Occipital lobe (tissue), 3 donors: ENCODE measurements at places on chromosomes 16 and 17.

- no peak for DNase-seq
Measured at GRCh38 chr17:74123350-74123749, 80.1 kb upstream of the RPL38 start.

- no peak for DNase-seq
Measured at GRCh38 chr16:27251541-27252205, 16.9 kb downstream of the NSMCE1 start.

DNA sequence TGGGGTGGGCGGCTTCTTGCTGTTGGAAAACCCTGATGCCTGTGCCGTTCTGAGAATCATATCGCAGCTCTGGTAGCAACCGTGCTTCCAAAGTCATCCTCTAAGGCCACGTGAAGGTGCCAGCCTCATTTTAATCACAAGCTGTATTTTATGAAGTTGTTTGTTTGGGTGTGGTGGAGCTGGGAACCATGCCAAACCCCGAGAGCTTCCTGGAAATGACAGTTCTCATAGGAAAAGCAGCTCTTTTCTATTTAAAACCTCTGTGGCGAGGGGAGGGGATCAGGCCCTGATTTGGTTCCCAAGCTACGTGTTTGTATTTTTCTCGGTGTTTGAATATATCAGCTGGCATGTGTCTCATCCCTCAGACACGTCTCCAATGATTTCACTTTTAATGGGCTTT is 21.7 kb downstream of the KNOP1 start:
- no peak for DNase-seq

DNA sequence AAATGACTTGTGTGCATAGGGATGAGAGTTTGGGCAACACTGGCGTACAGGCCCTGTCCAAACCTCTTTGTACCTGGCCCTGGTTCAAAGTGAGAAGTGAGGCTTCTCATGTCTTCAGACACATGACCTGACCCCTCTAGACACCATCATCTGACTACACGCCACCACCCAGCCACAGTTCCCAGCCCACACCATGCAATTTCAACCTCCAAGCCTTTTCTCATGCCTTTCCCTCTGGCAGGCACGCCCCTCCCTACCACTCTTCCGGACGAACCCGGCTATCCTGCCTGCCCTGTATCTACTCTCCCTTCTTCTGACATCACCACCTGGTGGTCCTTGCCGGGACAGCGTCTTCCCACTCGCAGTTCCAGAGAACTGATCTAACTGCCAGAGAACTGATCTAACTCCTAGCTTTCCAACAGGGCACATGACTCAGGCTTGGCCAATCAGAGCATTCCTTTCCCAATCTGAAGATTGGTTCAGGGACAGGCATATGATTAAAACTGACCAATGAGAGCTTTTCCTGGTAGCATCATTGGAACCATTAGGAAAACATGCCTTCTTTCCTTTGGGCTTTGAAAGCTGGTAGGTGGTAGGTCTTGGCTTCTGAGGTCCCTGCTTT is 27.1 kb upstream of the IL21R start:
- no peak for DNase-seq

- no peak for DNase-seq
Measured at GRCh38 chr17:82736511-82737185, 1.2 kb downstream of the FN3K start.

DNA sequence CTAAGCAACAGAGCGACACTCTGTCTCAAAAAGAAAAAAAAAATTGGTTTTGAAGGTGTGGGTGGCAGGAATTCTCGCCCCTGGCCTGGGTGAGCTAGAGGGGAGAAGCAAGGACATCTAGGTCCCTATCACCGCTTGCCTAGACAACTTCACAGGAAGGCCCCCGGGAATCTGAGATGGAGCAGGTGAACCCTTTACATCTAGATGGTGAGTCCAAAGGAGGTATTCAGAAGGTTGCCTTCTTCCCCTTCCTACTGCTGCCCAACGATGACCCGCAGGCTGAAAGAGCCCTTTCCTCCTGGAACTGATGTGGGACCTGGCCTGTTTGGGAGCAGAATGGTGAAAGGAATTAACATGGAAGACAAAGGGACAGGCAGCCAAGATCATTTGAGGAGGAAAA is 1.3 kb upstream of the CRYBA1 start:
- DNase-seq = no peak

GRCh38 chr17:6996256-6997011 is 585 bp downstream of the ALOX12 start:
- DNase-seq = no peak

DNA sequence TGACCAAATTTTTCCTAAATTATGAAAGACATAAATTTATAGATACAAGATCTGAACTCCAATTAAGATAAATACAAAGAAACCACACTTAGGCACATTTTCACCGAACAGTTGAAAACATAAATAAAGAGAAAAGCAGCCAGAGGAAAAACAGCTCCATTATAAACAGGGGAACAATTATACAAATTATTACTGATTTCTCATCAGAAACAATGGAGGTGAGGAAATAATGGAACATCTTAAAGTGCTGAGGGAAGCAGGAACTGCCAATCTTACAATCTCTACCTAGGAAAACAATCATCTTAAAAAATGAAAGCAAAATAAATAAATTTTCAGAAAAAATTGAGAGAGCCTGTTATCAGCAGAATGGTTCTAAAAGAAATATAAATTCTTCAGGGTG is 234.4 kb upstream of the PMFBP1 start:
- no peak for DNase-seq

- no peak for DNase-seq
Measured at GRCh38 chr17:4944554-4945175, 3.7 kb downstream of the PFN1 start.

DNA sequence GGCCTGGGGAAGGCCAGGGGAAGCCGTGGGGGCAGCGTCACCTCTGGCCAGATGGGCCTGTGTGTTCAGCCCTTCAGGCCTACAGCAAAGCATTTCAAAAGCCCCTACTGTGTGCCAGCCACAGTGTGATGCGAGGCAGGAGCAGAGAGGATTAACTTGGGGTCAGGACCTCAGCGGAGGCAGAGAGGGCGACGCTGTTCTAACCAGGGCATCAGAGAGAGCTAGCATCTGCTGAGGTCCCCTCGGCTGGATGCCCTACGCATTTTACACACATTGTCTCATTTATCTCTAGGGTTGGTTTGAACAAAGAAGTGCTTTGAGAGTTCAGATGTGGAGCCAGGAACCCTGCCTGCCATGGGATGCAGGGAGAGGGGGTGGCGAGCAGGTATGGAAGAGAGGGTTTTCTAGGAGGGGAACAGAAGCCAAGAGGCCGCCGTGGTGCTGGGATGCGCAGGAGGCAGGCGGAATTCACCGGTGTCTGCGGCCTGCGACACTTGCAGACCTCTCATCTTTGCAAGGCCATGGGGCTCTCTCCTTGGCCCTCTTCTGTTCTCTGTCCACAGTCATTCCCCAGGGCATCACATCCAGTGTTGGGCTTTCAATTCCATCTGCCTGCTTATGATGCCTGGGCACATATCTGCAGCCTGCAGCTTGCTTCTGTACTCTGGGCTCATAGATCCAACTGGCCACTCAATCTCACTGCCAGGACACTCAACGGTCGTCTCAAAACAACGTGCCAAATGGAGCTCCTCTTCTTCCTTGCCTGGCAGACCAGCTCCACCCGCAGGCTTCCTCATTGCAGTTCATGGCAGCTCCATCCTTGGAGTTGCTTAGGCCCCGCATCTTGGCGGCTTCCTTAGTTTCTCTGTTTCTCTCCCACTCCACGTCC is 8.1 kb upstream of the NKD1 start:
- peak; percentile 29 for DNase-seq

- DNase-seq = no peak
Measured at GRCh38 chr17:81511804-81512561, 616 bp downstream of the ACTG1 start.

DNA sequence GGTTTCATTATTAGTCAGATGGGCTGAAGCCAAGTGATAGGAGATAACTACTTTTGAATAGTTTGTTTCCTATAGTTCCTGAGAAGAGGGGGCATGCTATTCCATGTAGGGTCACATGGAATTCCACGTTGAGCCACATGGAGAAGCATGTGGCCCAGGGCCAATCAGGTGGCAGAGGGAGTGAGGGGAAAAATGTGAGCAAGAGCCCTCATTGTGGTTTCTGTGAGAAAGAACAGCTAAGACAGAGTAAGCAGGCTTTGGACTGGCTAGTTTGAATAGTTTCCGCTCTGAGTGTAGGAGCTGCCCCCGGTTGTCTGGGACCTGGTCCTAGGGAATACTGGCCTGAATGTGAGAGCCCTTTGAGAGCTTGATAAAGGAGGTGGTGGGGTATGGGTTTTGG is 69.9 kb upstream of the CNTNAP4 start:
- DNase-seq = no peak

DNA sequence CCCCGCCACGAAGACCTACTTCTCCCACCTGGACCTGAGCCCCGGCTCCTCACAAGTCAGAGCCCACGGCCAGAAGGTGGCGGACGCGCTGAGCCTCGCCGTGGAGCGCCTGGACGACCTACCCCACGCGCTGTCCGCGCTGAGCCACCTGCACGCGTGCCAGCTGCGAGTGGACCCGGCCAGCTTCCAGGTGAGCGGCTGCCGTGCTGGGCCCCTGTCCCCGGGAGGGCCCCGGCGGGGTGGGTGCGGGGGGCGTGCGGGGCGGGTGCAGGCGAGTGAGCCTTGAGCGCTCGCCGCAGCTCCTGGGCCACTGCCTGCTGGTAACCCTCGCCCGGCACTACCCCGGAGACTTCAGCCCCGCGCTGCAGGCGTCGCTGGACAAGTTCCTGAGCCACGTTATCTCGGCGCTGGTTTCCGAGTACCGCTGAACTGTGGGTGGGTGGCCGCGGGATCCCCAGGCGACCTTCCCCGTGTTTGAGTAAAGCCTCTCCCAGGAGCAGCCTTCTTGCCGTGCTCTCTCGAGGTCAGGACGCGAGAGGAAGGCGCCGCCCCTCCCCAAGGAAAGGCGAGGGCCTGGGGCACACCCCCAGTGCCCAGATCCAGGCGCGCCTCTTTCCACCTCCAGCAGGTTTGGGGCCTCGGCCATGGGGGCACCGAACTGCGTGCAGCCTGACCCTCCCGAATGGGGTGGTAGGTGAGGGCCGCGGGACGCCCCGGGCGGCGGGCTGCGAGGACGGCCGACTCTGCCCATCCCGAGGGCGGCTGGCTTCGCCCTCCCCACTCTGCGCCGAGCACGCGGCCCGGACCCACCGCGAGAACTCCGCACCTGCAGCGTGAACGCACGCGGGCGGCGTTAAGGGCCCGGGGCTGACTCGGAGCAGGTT is 664 bp downstream of the HBQ1 start:
- DNase-seq = no peak

GRCh38 chr16:2952679-2953078 is 11.4 kb upstream of the KREMEN2 start:
- DNase-seq = no peak

DNA sequence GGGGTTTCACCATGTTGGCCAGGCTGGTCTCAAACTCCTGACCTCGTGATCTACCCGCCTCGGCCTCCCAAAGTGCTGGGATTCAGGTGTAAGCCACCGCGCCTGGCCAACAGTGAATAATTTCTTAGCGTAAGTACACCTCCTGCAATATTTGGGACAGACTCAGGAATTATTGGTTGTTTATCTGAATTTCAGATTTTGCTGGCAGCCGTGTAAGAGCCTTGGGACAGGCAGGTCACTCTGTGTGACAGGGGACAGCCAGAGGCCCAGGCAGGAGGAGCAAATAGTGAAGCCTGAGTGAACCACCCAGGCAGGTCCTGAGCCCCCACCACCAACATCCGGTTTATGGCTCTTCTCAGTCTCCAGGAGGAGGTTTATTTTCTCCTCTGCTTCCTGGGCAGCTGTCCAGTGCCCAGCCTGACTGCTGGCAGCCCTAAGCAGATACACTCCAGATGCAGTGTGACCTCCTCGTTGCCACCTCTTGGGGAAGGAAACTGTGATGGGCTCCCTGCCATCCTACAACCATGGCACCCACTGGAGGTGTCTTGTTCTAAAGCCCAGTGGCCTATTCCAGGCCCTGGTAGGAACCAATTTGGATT is 26.2 kb upstream of the ADORA2B start:
- no peak for DNase-seq

DNA sequence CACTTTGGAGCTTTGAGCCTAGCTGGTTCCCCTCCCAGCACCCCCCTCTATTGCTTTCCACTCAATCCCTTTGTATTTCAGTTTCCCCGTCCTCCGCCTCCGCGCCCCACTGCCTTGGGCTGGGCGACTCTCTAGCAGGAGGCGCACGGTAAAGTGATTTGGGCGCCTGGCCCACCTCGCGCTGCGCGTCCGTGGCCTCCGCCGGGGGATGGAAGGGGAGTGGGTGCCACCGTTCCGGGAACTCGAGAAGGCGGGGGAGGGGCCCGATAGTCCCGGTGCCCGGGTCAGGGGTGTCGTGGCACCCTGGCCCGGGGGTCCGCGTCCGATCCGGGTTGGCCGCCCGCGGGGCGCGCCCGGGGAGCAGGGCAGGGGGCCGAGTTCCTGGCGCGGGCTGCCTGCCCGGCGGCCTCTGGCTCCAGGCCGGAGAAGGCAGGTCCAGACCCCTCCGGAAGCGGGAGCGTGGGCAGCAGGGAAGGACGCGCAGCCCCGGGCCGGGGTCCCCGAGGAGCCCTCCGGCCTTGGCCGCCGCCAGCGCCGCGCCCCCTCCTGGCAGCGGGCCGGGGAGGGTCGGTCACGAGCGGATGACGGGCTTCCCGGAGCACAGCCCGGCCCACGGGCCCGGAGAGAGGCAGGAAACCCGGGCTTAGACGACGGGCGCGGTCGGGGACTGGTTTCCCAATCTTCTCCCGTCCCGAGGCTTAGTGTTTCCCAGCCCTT is 15.8 kb downstream of the MEOX1 start:
- DNase-seq = no peak

GRCh38 chr17:14201021-14201987 is 35.4 kb downstream of the CDRT15 start:
- DNase-seq = no peak

DNA sequence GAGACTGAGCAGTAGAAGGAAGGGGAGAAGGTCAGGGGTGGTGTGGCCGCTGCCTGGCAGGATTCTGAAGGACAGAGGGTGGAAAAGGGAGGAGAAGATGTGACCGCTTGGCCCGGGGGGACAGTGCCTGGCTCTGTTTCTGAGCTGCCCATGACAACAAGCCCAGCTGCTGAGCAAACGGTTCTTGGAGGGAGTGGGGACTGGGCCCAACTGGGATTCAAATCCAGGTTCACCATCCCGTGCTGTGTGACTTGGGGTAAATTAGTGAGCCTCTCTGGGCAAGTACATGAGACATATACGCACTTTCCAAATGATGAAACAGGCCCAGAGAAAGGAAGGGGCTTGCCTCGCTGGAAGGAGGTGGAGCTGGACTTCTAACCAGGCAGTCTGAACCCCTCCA is 23.3 kb downstream of the SEC14L5 start:
- no peak for DNase-seq

DNA sequence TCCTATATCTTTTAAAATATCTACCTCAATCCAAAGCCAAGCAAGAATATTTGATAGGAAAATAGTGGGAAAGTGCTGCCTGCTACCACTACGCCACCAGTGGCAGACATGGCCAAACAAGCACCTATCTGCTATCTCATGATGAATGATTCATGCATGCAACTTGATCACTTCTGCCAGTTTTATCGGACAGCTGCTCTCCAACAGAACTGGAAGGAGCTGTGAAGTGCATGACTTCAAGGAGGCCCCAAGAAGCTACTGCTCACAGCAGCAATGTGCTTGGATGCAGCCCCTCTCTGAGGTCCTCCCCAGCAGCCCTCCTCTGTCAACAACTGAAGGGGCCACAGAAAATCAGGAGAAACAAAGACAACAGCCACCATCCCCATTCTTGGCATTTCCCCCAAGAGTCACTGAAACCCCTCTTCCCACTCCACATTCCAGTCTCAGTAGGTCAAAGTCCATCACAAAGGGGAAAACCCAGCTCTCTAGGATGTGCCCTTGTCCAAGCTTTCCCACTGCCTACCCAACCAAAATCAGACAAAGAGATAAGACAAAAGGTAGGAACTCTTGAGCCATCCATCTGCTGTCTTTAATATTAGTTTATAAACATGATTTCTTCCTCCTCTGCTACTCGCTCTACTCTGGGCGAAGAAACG is 215.3 kb downstream of the C16orf78 start:
- DNase-seq = no peak

- DNase-seq = peak; percentile 58
Measured at GRCh38 chr17:40062329-40063186, at the start of gene THRA. Gene THRA (plus strand): TSS chr17:40062965. CDS start chr17:40074489, 11,524 bp downstream.
